Activated naive CD8-positive, alpha-beta T cell treated with anti-CD3 and anti-CD28 coated beads, Interleukin-2, amount 10 ng/mL, durations not matched to agents 7 days and 5 days (primary cell): ENCODE measurements at places on chromosomes 5 and 9. TPM values are rescaled to one million over a fixed set of nuclear protein-coding genes. Genes with fewer than 3 reads are reported as not detected.

The SLC6A3 gene
- total RNA-seq, result 0.08 TPM

The CXCL14 gene
- total RNA-seq, result not detected

DNA sequence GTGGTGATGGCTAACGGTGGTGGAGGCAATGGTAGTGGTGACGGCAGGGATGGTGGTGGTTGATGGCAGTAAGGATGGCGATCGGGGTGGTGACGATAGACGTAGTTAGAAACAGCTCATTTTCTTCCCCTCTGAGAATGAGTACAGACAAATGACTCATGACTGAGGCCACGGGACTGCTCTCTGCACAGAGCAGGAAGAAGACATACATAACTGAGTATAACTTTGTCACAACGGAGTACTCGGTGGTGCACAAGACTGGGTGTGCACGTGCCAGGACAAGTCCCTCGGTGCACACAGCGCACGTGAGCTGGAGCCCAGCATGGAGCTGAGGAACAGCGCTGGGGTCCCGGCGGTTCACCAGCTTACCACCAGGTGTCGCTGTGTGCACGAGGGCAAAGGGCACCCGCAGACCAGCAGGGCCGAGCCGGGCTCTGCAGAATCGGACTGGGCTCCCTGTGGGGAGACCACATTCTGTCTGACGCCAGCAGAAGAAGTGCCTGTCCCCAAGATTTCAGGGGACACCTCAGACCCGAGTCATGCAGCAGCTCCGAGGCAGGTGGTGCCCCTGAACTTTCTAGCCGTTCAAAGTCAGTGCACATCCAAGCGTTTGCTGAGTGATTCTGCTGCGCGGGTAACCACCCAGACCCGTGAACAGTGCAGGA, 188.6 kb downstream of the FSTL4 start:
- DNase-seq, result peak; percentile 78

GRCh38 chr5:177474846-177475562, 1.6 kb upstream of the DBN1 start:
- DNase-seq, result no peak

DNA sequence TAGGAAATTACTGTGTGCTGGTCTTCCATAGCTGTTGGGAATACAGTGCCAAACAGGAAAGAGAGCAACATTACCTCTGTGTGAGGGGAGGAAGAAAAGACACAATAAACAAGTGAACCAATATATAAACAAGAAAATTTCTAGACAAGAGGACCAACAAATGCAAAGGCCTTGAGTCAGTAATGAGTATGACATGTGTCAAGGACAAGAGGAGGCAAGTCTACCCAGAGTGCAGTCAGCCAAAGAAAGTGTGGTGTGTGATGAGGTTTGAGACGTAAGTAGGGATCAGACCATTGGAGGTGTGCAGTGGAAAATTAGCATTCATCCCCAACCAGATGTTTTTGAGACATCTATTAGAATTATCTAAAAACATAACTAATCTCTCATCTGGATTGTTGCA, 69.5 kb upstream of the CDH6 start:
- no peak for DNase-seq

DNA sequence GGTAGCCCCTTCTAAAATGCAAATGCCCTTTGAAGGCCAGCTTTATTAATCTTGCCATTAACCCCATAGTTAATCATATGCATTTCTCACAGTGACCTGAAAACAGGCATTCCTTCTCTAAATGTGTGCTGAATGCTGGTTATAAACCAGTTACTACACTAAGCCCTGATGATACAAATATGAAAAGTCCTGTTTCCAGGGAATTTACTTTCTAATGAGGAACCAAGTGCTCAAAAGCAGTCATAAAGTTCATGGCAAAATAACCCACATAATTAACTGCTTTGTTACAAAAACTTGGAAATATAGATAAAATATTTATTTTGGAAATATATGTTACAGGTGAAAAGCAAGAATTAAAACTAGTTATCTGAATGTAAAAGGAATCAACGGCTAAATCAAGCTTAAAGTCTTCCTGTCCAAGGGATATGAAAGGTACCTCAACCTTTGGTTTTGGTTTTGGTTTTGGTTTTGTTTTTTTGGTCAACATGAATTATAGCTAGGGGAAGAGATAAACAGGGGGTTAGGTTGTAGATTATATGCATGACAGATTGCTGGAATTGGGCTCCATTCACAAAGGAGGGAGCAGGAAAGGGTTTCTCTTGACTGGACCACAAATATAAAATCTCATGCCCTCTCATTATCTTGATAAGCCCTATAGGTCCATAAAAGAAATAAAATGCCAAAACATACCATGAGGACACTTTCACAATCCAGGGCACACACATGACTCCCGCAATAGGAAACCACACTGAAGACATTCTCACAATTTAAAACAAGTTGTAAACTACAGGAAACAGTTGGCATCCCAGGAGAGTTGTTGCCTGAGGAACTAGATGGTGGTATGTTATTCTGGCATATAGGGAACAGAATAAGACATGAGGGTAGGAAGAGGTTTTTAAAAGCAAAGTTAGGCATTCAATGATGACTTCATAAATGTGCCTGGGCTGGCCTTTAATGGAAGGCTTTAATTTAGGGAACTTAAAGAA, 46.7 kb upstream of the MACIR start:
- no peak for DNase-seq

- no peak for DNase-seq
Measured at GRCh38 chr9:125743682-125744428, 3.3 kb upstream of the PBX3 start.

The FRRS1L gene
- not detected for total RNA-seq

The NOXA1 gene
- total RNA-seq, result 3.7 TPM

DNA sequence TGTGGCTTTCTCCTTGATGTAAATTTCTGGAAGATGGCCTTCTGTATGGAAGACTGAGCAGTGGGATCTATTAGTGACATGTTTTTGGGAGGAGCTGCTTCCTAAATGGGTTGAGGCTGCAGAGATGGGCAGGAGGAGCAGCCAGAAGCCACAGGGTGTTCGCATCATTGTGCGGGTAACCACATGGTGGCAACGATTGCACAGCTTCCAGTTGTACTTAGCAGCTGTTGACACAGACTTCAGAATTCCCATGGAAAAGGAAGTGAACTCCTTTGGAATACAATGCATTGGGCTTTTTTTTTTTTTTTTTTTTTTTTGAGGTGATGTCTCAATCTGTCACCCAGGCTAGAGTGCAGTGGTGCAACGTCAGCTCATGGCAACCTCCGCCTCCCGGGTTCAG, 297.3 kb downstream of the NR3C1 start:
- DNase-seq, result no peak

- no peak for DNase-seq
Measured at GRCh38 chr5:520850-521226, 3.4 kb downstream of the SLC9A3 start.

The MAP1B gene
- not detected for total RNA-seq

The SMIM33 gene
- total RNA-seq, result 0.34 TPM

DNA sequence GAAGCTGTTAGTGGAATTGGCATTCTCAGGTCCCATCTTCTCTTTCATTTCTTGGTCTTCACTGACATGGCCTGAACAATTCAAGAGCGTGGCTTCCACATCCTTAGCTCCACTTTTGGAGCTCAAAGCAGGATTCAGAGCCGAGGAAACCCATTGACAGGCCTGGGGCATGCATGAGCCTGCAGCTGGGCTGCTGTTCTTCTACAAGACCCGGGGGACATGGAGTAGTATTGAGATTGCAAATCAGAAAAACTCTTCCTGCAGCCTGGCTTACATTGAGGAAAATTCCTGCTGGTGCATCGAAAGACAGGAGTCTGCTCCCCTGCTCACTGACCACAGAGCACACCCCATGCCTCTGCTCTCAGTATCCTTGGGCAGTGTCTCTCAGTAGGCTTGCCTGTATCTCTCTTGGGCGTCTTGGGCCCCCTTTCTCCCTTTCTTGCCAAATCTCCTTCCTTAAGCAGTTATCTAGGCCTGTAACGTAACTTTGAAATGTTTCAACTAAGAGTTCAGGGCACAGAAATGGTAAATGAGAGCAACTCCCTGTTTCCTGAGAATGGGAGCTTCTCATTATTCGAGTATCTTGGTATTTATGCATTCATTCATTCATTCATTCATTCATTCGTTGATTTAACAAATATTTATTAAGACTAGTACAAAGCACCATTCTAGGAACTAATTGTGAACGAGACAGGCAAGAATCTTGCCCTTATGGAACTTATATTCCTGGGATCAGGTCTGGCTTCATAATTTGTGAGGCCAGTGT, 603.6 kb upstream of the CLINT1 start:
- no peak for DNase-seq

DNA sequence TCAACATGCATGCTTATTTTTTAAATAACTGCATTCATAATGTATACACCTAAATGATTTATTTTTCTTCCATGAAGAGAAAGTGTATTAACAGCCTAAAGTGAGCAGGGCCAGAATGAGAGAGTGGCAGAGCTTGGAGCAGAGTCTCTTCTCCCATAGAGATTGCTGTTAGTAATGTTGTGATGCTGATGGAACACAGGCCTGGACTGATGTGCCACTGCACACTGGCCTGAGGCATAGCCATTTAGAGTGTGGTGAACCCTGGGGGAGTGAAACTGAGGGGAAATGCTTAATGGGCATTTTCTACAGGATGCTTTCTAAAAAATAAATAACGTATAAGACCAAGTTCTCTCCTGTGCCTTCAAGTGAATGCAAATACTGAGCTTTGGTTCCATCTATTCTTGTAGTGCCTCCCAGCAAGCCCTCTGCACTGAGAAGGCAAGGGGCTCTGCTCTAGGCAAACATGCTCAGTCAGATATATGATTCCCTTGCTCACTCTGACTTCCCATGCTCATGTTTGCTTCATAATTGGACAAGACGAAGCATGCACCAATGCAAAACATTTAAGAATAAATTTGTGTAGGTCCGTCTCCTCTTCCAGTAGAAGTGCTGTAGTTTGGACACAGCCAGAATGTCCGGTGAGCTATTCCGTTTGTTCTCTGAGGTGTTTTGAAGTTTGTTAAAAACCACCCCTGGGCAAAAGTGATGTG, 185.7 kb downstream of the PBX3 start:
- DNase-seq, result no peak

The OTP gene
- total RNA-seq, result not detected

The MINAR2 gene
- not detected for total RNA-seq

The CRHBP gene
- total RNA-seq, result not detected

DNA sequence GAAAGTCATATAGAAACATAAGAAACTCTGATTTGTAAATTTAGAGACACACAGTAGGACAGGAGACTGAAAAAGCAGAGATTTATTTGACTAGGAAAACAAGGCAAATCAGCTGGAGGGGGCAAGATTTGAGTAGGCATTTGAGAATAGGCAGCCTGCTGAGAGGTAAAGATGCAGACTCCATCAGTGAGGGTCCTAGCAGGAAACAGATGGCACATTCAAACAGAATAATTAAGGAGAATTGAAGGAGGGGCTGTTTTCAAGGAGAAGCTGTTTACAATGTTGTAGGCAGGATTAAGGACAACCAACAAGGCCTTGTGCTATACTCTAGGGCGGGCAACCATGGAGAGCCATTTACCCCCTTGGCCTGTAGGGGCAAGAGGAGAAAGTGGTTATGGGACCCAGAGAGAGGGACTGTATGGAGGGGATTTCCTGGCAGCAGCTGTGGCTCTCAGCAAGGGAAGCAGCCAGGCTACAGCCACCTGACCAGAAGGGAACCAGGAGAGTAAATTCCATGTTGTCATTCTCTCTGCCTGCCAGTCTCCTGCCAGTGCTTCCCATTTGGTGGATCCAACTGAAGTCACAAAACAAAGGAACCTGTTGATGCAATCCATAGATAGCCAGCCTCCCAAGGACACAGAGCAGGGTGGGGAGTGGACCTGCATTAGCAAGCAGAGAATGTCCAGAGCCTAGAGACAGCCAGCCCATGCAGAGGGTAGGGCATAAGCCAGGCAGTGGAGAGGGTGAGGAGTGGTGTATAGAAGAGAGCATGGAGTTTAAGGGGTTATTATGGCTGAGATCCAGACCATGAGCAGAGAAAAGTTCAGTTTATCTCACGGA, 38.2 kb downstream of the PAPPA start:
- DNase-seq, result no peak

DNA sequence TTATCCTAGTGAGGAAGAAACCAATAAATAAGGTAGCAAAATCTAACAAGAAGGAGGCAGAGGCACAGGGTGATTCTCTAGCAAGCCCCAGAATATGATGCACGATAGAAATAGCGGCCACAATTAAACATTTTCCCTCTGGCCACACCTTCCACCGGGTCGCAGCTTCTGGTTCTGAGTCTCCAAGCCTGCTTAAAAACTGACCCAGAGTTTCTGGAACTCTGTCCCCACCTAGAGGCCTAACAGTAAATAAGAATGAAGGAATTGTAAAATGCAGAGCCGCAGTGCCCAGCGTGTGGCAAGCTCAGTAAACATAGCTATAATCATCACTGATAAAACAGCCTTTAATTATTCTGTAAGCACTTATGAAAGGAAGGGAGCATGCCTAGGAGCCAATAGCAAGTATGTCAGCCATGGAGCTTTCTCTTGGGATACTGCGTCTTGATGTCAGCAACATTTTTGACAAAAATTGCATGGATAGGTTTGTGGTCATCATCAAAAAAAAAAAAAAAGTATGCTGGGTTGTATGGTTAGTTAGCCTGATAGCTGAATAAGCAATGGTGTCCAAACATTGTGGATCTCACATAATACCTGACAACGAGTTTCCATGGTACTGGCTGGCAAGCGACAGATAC, 465.5 kb downstream of the DNAH5 start:
- no peak for DNase-seq

The DPM2 gene
- 49.2 TPM for total RNA-seq

The HTR1A gene
- total RNA-seq, result not detected

DNA sequence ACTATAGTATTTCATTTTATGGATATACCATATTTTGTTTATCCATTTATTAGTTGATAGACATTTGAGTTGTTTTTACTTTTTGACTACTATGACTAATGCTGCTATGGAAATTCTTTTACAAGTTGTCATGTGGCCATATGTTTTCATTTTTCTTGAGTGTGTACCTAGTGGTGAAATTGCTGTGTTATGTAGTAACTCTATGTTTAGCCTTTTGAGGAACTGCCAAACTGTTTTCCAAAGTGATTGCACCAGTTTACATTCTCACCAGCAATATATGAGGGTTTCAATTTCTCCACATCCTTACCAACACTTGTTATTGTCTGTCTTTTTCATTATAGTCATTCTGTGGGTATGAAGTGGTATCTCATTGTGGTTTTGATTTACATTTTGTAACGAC, 75.4 kb downstream of the GRIA1 start:
- no peak for DNase-seq

- no peak for DNase-seq
Measured at GRCh38 chr5:136190091-136190720, 2.8 kb downstream of the SMIM32 start.

The C8G gene
- total RNA-seq, result 3.6 TPM

- DNase-seq, result no peak
Measured at GRCh38 chr9:20551835-20552234, 70.5 kb downstream of the MLLT3 start.
